ENCODE measurements at places on chromosomes 3 and 15.

DNA sequence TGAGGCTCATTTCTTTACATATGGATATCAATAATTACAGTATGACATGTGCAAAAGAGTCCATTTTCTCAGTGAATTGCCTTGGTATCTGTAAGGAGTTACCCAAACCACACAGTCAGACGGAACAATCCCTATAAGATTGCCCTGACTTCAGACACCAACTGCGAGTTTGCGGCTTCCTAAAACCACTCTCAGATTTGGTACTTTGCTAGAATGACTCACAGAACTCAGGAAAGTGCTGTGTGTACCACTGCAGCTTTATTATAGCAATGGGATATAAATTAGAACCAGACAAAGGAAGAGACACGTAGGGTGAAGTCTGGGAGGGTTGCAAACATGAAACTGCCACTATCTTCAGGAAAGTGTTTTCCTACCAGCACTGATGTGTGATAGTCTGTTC is 45.8 kb upstream of the ATP13A3 start:
- DNase-seq, result no peak

DNA sequence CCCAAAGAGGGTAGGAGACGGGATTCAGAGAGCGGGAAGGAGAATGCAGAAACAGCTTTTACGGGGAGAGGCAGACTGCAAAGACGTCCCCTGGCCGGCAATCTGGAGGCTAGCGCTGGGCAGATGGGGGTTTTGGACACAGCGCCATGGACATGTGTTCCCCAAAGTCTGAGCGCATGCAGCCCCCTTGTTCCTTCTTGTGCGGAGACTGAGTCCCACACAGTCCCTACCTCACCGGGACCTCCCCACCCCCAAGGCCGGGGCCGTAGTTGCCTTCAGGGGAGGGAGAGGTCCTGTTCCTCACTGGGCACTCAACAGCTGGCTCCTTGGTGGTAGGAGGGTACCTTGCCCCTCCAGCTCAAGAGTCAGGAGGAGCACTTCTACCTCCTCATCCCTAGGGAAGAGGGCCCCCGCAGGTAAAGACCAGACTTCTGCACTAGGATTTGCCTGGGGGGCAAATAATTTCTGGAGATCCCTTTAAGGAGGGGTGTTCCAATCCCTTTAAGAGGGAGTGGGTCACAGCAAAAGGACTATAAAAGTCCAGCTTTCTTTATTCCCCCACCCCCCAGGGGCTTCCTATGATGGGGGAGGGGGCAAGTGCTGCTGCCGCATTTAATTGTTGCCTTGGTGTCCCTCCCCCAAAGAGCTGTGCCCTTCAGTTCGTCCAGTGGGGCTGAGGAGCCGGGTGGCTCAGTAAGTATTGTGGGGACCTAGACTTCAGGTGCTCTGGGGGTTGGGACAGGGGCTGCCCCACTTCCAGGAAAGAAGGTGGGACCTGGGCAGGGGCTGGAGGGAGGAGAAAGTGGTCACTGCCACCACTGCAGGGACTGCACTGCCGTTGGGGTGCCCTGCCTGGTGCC is 3.6 kb upstream of the BAHD1 start:
- DNase-seq, result peak; percentile 51

DNA sequence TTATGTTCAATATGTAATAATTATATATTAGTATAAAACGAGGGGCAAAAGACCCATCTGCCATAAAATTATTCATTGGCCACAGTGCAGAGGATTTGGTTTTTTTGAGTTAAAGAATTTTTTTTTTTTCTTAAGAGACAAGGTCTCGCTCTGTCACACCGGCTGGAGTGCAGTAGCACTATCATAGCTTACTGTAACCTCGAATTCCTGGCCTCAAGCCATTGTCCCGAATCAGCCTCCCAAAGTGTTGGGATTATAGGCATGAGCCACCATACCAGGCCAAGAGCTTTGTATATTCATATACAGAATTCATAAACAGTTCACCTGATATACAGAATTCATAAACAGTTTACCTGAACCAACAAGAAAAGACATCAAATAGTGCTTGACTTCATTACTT is 20.2 kb upstream of the LRRFIP2 start:
- DNase-seq, result no peak

DNA sequence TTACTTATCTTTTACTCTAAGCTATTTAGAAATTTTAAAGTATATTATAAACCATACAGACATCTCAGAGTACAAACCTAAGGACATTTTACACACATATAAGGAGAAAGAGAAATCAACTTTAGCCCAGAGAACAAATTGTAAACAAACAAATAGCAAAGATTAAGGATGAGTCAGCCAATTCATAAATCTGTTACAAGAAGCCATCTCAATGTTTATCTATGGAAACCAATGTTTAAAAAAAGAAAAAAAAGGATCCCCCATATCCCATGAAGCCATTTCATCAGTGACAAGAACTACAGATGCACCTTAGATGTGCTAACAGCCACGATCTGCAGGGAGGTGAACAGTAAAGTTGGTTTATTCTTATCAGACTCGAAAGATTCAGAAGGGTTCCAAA is 437.1 kb downstream of the SHQ1 start:
- DNase-seq, result no peak

DNA sequence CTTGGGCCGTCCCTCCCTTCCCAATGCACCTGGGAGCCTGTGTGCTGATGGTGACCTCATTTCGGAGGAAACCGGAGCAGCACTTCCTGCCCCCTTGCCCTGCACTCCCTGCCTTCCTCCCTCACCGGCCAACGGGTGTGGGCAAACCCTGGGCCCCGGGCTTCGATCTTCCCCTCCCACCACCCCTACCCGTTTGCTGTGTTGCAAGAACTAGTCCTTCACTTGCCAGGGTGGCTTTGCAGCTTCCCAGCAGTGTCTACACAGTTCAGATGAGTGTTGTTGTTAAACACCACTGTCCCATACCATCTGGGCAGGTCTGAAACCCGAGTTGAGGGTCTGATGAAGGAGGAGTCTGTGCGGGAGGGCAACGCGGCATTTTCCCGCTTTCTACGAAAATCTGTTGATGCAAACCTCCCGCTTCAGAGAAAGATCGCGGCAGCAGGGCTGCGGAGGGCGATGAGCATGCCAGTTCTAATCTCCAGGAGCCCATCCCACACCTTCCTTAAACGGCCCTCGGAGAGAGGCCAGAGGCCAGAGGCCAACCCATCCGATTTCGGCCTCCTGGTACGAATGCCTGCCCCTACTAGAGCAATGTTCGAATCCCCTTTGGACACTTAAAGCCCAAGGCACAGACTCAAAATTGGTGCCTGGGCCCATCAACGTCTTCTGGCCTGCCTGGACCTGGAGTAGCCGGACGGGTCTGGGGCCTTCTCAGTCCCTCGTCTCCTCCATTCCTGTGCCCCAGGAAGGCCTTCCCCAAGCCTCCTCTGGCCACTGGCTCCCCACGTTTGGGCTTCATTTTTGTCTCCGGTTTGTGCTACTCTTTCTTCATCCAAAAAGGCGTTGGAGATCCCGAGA is 35.7 kb upstream of the POLG start:
- no peak for DNase-seq

DNA sequence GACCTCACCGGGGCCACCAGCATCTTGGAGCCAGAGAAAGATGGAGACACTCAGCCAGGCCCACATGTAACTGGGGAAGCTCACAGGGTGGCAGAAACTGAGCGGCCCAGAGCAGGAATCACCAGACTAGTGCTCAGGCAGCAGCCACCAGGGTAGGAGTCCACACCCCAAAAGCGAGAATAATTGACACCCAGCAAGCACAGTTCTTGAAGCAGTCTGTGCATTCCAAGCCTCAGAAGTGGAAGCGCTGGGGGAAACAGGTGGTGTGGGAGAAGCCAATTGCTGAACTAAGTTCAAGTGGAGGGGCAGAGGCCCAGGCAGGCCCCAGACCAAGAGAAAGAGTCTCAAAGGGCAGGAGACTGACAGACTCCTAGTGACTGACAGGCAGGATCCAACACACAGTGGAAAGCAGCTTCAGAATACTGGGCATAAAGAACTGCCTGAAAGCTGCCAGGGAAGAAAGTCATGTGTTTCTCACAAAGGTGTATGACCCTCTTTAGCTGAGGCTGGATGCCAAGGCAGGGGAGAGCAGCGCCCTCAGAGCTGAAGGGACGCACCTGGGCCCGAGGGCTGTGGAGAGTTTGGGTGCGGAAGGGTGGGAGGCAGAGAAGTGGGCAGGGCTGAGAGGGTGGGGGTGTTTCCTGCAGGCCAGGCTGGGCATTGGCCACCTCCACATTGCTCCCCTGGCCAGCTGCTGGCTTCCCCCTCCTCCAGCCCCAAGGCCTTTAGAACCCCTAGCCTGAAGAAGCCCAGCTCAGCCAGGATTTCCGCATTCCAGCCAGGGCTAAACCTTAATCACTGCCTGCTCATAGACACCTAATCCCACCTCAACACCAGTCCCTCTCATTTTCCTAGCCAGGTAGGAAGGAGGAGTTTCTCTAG is 7.7 kb downstream of the NT5DC2 start:
- no peak for DNase-seq

GRCh38 chr3:163890661-163891060 is 1187.6 kb downstream of the SI start:
- no peak for DNase-seq

DNA sequence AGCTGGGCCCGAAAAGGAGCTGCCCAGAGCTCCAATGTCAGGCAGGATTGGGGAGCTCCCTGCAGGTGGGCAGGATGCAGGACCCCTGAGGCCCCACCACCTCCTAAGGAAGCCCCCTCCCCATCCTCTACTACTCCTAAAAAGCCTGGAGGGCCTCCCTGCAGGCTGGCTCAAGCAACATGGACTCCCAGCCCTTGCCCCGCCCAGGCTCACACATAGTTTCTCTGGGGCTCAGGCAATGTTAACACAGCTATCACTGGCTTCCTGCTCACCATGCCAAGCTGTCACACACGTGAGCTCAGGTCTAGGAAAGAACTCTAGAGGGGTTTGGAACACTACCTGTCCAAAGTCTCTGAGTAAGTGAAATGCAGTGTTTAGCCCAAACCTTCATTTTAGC is 65.4 kb upstream of the ZNF148 start:
- DNase-seq, result no peak

- DNase-seq, result peak; percentile 39
These were observed 961 bp downstream of the HAPLN3 start for GRCh38 chr15:88894348-88894818.

DNA sequence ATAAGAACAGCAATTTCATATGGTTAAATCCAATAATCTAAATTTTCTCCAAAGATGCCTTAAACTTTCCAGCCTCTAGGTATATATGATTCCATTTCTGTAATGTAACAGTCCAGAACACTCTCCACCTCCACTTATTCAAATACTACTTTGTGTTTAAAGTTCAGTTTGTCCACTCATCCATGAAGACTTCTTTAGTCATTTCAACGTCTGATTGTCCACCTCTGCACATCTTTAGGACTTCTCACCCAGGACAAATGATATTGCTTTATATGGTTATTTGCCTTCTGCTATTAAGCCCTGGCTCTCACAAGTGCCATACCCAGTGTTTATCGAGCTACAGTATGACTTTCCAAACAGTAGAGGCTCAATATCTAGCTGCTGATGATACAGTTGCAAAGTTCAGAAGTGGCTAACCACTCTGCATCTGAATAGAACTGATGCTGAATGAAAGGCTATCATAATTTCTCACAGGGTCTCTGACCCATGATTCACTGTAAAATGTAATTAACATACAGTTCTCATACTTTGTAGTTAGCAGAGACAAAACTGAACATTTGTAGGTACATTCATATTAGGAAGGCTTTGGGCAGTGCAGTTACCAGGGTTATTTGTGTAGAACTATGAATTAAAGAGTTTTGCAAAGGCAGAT is 93.7 kb upstream of the MBNL1 start:
- no peak for DNase-seq

GRCh38 chr3:13853256-13853977 is 26.5 kb downstream of the WNT7A start:
- DNase-seq, result no peak

GRCh38 chr3:153372326-153372725 is 210.3 kb downstream of the RAP2B start:
- DNase-seq, result no peak

- DNase-seq, result no peak
These were observed 102.8 kb downstream of the CHSY1 start for GRCh38 chr15:101148881-101149664.

DNA sequence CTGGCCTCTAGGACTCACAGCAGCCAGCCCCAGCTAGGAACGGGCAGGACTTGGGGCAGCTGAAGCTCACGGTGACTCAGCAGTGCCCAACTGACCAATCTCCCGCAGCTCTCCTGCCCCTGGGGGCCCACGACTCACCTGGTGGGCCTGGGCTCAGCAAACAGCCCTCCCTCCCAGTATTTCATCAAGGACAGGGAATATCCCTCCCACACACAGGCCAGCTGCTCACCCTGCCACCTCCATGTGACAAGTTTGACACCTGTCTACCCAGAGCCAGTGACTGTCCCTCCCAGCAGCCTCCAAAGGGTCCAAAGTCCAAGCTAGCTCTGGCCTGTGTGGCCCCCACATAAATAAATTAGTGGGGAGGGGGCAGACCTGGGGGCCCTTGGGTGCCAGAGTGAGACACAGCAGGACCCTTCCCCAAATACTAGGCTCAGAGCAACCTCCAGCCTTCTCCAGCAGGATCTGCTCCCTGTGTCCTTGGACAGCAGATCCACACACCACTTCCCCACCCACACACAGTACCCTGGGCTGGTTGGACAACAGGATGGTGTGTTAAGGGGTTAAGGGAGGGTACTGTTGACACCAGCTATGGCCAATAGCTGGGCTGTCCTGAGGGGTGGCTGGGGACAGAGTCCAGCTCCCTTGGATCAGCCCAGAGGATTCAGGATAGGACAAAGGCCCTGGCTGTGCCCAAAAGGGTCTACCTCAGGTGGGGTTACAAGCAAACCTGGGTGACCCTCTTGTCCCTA is 4.3 kb downstream of the GNAT1 start:
- no peak for DNase-seq

GRCh38 chr3:126417515-126417914 is 22.8 kb downstream of the CFAP100 start:
- no peak for DNase-seq

GRCh38 chr3:117681619-117682018 is 972.0 kb downstream of the TUSC7 start:
- DNase-seq, result no peak

DNA sequence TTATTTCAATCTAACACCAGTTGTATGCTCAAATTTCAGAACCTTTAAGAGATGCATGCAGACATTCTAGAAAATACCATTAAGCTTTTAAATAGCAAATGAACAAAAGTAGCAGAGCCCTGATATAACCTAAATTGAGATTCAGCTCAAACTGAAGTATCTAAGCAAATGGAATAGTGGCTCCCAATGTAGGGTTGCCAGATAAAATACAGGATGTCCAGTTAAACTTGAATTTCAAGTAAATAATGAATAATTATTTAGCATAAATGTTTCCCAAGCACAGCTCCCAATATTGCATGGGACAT is 171.1 kb upstream of the ATP11B start:
- DNase-seq, result no peak

DNA sequence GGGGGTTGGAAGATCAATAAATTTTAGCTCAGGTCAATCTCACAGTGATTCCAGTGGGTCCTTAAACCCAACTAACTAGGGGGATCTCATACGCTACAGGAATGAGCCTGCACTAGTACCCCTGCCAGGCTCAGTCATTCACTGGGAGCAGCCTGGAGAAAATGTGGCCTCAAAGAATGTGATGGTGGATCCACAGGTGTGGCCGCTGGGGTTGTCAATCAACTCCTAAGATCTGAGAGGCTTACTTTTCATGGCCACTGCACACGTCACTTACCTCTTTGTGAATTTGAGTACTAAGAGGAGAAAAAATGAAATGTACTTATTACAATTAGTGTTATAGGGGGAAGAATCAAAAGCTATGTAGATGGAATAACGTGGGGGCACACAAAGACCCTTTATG is 17.5 kb upstream of the FNDC3B start:
- DNase-seq, result no peak
